ENCODE measurements at places on chromosomes 4 and X. TPM values are rescaled to one million over a fixed set of nuclear protein-coding genes. Genes with fewer than 3 reads are reported as not detected.

Gene ZDHHC15
- 0.18 TPM for total RNA-seq

DNA sequence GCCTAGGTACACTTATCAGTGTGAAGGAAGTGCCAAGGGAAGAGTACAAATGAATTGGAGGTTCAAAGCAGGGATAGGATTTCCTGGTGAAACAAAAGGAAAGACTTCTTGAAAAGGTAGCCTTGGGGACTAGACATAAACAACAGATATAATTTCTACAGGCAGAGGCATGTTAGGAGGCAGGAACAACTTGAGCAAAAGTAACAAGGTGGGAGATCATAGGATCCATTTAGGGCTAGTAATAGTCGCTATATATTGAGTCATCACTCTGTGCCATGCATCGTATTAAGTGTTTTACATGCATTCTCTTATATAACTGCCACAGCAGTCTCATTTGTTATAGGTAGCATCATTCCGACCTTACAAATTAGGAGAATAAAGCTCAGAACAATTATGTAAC lies 98.3 kb upstream of the EOLA2 start:
- no peak overlapping the region for H3K4me3 ChIP-seq
- no peaks in the 10 kb centered on the region for H3K4me1 ChIP-seq
- H3K27me3 ChIP-seq = no peaks in the 10 kb centered on the region
- no peak for DNase-seq
- no peak overlapping the region for H3K27ac ChIP-seq
- no peaks in the 10 kb centered on the region for H3K36me3 ChIP-seq

- H3K27ac ChIP-seq = no peak overlapping the region
- peak; percentile 18 for DNase-seq
Observed at GRCh38 chrX:124208660-124209059, 123.8 kb upstream of the TEX13D start.

Gene PACRGL
- total RNA-seq = 13.4 TPM

Gene GRPR
- total RNA-seq = not detected

Gene SGMS2
- total RNA-seq = 14.7 TPM

DNA sequence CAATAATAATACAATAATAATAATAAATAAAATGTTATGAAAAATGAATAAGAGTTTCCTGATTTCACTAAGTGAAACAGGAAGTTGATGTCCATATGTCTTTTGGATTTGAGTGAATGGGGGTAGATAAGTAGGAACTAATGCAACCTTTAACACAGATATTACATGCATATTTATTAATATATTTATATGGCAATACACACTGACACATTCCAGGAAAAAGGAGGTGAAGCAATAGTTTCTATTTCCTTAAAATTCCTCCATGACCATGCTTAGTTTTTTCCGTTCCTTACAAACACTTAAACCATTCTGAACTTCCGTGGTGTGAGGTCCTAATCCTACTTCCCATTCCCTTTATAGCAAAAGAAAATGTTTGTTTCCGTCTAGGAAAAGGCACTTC lies 48.3 kb downstream of the ATXN3L start:
- no peak overlapping the region for H3K27ac ChIP-seq
- no peak for DNase-seq
- no peaks in the 10 kb centered on the region for H3K27me3 ChIP-seq

- DNase-seq = no peak
- H3K4me3 ChIP-seq = no peak overlapping the region
- H3K27me3 ChIP-seq = no peaks in the 10 kb centered on the region
Observed at GRCh38 chr4:8225706-8226443, 26.8 kb downstream of the SH3TC1 start.

Gene LINC00632
- total RNA-seq = 8.4 TPM

DNA sequence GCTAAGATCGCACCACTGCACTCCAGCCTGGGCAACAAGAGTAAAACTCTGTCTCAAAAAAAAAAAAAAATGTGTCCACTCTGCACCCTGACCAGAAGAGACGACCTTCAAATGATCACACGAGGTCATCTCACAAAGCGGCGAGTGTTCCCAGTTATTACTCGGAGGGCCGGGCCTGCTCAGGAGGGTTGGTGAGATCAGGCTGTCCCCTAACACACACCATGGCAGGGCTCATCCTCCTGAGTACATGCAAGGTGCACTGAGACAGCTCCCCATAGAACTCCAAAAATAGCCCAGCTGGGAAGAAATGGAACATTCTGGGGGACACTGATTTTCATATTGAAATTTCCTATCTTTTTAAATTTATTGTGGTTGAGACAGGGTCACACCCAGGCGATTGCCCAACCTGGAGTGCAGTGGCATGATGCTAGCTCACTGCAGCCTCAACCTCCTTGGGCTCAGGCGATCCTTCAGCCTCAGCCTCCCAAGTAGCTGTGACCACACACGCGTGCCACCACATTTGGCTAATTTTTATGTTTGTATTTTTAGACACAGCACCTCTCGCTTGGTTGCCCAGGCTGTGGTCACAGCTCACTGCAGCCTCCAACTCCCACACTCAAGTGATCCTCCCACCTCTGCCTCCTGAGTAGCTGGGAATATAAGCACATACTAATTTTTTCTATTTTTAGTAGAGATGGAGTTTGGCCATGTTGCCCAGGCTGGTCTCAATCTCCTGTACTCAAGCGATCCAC lies 51.5 kb downstream of the DHRSX start:
- no peaks in the 10 kb centered on the region for H3K4me1 ChIP-seq
- H3K27me3 ChIP-seq = no peaks in the 10 kb centered on the region
- no peaks in the 10 kb centered on the region for H3K36me3 ChIP-seq
- no peak overlapping the region for H3K4me3 ChIP-seq
- DNase-seq = no peak

DNA sequence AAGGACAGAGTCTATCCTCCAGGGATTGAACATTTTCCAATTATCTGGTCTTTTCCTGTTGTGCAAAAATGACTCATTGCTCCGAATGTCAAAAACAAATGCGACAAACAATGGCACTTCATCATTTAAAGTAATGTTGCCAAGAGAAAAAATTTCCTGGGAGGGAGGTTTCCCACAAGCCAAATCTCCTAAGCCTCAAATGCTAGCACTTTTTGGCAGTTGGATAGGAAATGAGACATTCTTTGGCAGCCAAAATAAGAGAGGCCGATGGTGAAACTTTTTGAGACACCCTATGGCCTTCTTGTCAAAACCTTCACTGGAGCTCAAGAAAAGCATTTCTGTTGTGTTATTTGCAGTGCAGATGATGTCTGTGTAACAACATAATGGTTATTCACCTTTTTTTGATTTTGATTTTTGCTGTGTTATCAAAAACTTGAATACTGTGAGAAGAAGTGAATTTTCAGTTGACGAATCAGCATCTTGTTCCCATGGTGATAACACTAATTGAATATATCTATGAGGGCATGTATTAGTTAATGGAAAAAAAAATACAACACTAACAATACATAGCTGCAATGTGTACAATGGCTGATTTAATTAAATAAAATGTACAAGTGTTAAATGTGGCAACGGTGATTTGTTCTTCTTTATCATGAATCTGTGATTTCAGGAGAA lies 333.8 kb downstream of the ANK2 start:
- no peaks in the 10 kb centered on the region for H3K27me3 ChIP-seq
- H3K36me3 ChIP-seq = peaks cover 11% of the 10 kb centered on the region
- H3K27ac ChIP-seq = peak overlapping the region; percentile 11
- no peak overlapping the region for H3K4me3 ChIP-seq

Measured in gastrocnemius medialis (tissue), 4 donors.